Activated CD4-positive, alpha-beta T cell treated with anti-CD3 and anti-CD28 coated beads, Interleukin-2, amount 10 ng/mL, durations not matched to agents 7 days and 5 days (primary cell): ENCODE measurements at places on chromosomes 3 and 15. TPM values are rescaled to one million over a fixed set of nuclear protein-coding genes. Genes with fewer than 3 reads are reported as not detected.

GRCh38 chr3:169984292-169984691, 17.7 kb downstream of the SEC62 start:
- H3K27me3 ChIP-seq: no peaks in the 10 kb centered on the region
- DNase-seq: no peak
- H3K27ac ChIP-seq: no peak overlapping the region
- no peaks in the 10 kb centered on the region for H3K4me1 ChIP-seq

- peak overlapping the region; percentile 81 for H3K27ac ChIP-seq
- peaks cover 72% of the 10 kb centered on the region for H3K27me3 ChIP-seq
- no peak for DNase-seq
- peaks cover 35% of the 10 kb centered on the region for H3K4me1 ChIP-seq
Measured at GRCh38 chr15:67823314-67824196, 1.8 kb upstream of the SKOR1 start.

- no peak for DNase-seq
- no peaks in the 10 kb centered on the region for H3K36me3 ChIP-seq
- no peak overlapping the region for H3K27ac ChIP-seq
Measured at GRCh38 chr3:99710094-99710493, 71.7 kb downstream of the COL8A1 start.

DNA sequence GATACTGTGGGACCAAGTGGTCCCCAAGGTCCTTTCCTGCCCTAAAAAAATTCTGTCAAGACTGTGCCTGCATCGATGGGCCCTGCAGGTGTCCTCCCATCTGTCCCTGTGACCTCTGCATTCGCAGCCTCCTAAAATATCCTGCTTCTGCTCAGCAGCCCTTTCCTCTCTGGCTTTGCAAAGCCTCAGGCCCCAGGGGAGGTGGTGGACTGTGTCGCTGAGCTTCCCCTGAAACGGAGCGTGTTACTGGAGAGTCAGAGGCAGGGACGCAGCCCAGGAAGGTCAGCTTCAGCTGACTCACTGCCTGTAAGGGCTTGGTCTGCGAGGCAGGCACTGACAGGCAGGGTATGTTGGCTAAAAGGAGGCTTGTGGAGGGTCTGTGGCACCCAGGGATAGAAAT, 110.0 kb downstream of the RAB11A start:
- no peak for DNase-seq

- no peak for DNase-seq
- no peak overlapping the region for H3K4me3 ChIP-seq
- peaks cover 54% of the 10 kb centered on the region for H3K4me1 ChIP-seq
- peaks cover 3% of the 10 kb centered on the region for H3K36me3 ChIP-seq
- H3K27ac ChIP-seq: peak overlapping the region; percentile 59
Measured at GRCh38 chr15:52005748-52006701, 13.0 kb upstream of the MAPK6 start.

DNA sequence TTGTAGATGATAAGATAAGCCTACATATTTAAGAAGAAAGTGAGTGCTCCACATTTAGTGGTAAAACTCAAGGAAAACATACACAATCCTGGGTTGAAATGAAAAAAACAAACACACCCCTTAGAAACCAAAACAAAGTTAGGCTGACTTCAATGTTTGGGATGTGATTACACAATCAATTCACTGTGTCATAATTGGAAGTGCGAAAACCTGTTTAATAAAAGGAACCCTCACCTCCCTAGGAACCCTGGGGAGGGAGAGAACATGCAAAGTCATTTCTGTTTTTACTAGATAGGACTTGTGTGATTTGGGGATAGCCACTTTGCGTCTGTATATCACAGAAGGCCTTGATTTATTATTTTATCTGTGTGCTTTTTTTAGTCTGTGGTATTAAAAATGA, 275.0 kb downstream of the NFKBIZ start:
- DNase-seq: no peak
- H3K27me3 ChIP-seq: no peaks in the 10 kb centered on the region
- no peak overlapping the region for H3K4me3 ChIP-seq
- no peak overlapping the region for H3K27ac ChIP-seq
- peaks cover 24% of the 10 kb centered on the region for H3K36me3 ChIP-seq

The DUOXA1 gene
- not detected for total RNA-seq

GRCh38 chr3:16456784-16457415, 56.6 kb downstream of the RFTN1 start:
- DNase-seq: no peak
- H3K27me3 ChIP-seq: no peaks in the 10 kb centered on the region
- peaks cover 17% of the 10 kb centered on the region for H3K4me1 ChIP-seq
- H3K4me3 ChIP-seq: no peak overlapping the region

GRCh38 chr15:45391746-45392583, 13.6 kb upstream of the GATM start:
- no peak overlapping the region for H3K27ac ChIP-seq
- H3K36me3 ChIP-seq: no peaks in the 10 kb centered on the region
- no peak overlapping the region for H3K4me3 ChIP-seq
- no peak for DNase-seq
